ENCODE measurements at places on chromosomes 4 and X.

DNA sequence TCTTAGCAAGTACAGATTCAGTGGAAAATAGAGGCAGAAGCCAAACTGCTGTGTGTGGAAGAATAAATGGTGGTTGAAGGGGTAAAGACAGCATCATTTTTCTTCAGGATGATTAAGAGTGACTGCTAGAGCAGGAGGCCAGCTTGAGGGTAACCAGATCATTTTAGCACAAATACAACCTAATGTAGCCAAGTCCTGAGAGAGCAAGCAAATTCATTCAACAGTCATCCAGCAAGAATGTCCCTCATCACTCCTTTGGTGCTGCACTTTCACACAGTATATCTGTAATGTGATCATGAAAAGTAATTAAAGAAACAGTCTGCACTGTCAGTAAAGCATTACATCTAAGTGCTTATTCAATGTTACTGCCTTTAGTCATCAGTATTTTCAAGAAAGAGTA, 44.8 kb downstream of the NPFFR2 start:
- no peak for DNase-seq

- no peak for DNase-seq
Measured at GRCh38 chr4:171985129-171985528, 171.9 kb downstream of the GALNTL6 start.

GRCh38 chr4:13331827-13332226, 152.3 kb downstream of the RAB28 start:
- DNase-seq, result no peak

GRCh38 chr4:164894702-164895101, 17.7 kb downstream of the APELA start:
- no peak for DNase-seq

DNA sequence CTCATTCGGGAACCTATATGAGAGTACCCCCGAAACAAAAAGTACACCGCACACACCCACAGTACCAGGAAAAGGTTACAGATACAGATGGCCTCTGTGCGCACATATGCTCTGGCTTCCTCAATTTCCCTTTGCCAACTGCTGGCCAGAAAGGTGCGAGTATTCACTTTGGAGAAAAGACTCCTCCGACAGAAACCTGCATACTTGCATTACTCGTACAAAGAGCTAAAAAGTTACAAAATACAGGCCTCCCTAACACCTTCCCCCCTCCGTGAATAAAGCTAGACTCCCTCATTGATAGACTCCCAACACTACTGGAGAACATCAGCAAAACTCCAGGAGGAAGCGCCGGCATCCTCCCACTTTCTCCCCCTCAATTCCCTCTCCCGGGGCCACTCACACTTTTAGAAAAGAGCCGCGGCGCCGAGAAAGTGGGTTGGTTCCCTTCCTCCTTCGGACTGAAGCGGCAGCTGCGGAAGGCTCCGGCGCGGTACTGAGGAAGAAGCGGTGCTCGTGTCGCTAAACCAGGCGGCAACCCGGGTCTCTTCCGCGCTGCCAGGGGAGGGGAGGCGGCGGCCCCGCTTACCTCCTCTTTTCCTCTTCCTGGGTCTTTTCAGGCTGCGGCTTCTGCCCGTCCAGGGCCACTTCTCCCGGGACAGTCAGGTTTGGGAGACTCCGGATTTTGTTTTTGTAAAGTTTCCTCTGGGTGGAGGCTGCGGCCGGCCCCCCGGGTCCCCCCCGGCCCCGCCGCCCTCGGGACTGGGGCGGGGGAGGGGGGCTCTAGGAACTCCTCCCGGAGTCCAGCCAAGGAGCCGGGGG, 1.1 kb downstream of the FBXW7 start:
- DNase-seq, result no peak

DNA sequence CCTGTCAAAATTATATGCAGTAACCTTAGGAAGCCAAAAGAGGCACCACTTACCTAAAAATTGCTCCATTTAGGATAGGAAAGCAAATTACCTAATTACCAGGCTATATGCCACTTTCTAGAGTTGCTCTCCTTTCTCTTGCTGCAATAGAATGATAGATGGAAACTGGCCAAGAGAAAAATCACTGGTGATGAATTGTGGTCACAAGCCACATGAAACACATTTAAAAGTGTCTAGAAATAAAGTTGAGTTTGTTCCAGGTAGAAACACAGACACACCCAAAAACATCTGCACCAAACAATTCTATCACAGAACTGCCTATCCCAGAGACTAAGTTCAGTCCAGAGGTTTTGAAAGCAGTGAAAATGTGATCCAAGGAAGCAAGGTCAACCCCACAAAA, 337.7 kb downstream of the PCDH19 start:
- no peak for DNase-seq

DNA sequence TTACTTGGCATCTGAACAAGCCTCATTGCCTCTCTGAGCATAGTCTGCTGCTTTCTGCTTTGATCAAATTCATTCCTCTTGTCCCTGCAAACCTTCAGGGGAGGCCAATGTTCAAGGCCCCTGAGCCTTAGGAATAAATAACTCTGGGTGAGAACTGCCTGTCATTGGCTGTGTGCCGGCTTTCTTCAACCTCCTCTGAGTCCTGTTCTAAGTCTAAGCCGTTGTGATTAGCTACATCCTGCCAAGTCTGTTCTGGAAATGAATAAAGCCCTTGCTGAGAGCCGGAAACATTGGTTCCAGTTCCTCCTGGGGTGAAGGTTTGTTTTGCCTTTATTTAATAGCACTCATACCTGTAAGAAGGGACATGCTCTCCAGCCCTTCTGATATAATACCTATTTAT, 13.8 kb downstream of the RNF4 start:
- no peak for DNase-seq

DNA sequence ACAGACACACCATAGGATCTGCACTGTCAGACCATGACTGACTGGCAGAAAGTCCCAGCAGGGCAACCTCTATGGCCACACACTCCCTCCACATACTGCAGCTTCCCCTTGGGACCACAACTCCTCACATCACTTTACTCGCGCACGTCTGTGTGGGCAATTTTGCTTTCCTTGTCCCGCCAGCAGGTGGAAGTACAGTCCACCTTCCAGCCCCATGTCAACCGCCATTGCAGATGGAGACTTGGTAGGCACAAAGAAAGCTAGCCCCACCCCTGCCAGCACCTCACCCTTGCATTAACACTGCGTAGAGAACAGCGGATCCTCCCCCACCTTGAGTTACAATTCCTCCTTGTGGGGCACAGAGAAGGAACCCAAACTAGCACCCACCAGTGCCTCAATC, 74.4 kb upstream of the NAP1L2 start:
- no peak for DNase-seq

- no peak for DNase-seq
Measured at GRCh38 chr4:186780291-186781031, 56.8 kb upstream of the FAT1 start.

DNA sequence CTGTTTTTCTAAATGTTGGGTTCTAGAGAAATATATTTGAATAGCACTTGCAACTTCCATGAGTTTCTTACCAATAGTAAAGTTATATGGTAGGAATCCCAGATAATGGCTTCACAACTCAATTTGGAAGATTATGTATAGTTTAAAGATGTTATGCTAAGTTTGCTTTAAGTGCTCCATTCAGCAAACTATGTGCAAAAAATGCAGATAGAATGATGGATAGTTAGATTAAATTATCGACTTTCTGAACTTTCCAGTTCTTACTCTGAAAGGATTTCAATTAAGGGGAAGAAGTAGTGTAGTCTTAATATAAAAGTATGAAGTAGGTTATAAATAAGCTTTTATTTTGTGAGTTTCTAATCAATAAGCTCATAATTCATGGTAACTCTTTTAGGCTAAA, 60.7 kb upstream of the NFKB1 start:
- no peak for DNase-seq

- no peak for DNase-seq
Measured at GRCh38 chr4:155304375-155304774, 72.4 kb downstream of the MAP9 start.

- no peak for DNase-seq
Measured at GRCh38 chr4:45317276-45317675, 590.9 kb upstream of the GNPDA2 start.

- DNase-seq, result no peak
Measured at GRCh38 chr4:180710628-180711337, 1532.4 kb upstream of the TENM3 start.

- no peak for DNase-seq
Measured at GRCh38 chr4:79358438-79358837, 32.6 kb upstream of the NAA11 start.

DNA sequence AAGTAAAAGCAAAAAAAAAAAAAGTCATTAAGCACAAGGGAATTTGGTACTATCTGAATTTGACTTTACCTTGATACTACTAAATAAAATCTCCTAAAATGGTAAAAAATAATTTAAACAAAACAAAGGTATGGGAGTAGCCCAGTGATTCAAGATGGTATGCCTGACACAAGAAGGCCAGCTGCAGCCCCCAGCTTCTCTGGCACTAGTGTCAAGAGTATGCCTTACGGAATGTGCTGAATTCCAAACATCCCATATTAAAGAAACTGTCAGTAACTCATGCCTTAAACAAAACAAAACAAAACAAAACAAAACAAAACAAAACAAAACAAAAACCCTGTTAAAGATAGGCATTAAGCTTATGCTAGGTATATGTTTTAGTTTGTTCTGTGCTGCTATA, 80.8 kb downstream of the RASL11B start:
- no peak for DNase-seq

DNA sequence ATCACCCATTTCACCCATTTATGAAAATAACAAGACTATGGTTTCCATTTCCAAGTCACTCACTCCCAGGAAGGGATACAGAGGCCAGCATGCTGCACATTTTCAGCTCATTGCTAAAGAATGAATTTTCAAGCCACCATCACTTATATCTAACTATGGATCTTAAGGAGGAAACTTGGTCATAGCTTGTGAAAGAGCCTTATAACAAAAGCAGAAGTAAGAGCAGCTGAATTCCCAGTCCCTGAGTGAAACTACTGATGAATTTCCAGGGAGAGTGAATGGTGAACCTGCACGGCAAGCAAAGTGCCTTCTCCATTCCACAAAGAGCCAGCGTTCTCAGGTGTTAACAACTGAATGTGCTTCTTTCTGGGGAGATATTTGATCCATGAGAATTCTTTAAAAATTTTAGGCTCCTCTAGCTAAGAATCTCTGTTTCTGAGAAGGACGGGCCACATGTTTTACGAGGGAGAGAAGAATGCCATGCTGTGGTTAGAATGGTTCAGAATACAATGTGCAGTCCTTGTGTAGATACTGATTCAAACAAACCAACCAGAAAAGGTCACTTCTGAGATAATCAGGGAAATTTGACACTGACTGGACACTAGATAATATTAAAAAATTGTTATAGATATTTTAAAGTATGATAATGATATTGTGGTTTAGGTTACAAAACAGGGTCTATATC, 24.0 kb downstream of the BTC start:
- no peak for DNase-seq

DNA sequence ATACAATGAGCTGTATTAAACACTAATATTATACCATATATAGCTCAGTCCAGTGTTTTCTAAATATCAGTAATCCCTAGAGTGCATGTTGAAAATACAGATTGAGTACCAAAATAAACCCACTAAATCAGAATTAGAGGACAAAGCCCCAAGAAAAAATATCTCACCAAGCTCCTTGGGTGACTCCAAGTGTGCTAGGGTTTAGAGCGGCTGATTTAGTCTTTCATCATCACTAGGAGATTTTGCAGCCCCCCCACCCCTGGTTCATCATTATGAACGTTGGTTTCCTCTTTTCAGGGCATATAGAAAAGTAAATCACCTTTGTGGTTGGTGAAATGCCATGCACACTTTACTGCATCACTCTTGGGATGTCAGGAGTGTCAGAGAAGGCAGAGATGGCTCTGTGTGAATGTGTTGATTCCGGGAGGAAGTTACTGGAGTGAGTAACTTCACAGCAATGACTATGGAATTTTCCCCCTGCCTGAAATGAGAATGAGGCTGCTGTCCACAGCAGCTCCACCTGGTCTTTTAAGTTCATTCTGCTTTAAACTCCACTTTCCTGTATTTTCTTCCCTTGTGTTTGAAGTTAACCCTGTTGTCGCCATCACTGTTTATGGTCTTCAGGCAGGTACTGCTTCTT, 25.2 kb upstream of the ANAPC4 start:
- peak; percentile 23 for DNase-seq

DNA sequence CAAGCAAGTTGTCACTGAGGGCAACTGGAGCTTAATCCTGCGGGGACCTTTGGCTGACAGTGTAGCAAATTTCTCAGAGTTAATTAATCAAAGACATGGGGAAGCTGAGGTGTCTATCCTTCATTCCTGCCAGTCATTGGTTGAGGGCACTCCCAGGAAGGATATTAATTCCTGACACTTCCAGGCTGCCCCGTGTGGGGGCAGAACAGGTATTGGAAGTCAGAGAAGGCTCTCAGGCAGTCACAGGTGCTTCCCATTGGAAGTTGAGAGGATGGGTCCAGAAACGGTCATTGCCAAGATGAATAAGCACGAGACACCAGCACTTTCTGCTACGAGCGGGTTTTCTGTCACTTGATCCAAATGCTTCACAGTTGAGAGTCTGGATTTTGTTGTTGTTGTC, 29.1 kb upstream of the CD38 start:
- no peak for DNase-seq

DNA sequence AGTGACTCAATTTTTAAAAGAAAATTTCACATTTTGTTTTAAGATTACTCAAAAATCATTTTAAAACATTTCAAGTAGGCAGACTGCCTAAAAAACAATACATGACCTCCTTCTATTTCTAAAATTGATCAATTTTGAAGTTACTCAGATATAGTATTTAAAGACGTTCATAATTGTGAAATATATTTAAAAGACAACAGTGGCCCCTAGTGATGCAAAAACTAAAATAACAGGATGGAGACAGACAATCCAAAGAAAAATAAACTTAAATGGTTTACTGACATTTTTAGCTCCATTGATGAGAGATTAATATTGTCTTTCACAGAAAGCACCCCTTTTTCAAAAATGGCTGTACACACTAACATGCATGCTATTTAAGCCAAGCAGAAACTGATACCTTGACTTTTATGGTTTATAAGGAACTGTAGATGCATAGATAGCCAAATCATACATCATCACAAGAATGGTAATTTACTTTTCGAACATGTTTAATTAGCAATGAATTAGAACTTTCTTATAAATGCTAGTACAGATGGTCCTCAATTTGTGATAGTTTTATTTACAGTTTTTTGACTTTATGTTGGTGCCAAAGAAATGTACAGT, 69.8 kb upstream of the FAT4 start:
- peak; percentile 21 for DNase-seq

GRCh38 chr4:26579169-26579568, 4.7 kb upstream of the TBC1D19 start:
- DNase-seq, result no peak

- DNase-seq, result no peak
Measured at GRCh38 chr4:79700356-79700755, 292.3 kb upstream of the GK2 start.
